ENCODE measurements at places on chromosomes 1 and 21.
A peak's percentile ranks its signal among the peaks of the same experiment; 100 is the strongest.

DNA sequence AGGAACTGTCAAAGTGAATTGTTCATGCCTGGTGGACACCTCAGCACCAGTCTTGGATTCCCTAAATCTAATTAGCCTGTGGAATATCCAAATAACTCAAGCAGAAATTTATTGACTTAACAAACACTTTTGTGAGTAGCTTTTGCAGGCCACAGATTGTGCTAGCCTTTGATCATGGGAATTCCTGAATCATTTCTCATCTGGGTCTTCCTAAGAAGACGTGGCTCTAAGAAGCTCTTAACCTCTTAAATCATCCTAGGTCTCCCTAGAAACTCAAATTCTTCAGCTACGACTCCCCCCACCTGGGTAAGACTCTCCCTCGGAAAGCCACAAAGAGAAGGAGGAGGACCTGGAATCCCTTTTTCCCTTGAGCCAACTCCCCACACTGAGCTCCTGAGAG, 53.8 kb upstream of the PSEN2 start:
- H3K27me3 ChIP-seq, result peaks cover 2% of the 10 kb centered on the region
- no peak overlapping the region for H3K27ac ChIP-seq

GRCh38 chr1:235049217-235049616, 79.4 kb downstream of the TOMM20 start:
- peaks cover 27% of the 10 kb centered on the region for H3K4me1 ChIP-seq
- no peak overlapping the region for H3K27ac ChIP-seq
- H3K27me3 ChIP-seq, result no peaks in the 10 kb centered on the region
- no peak for DNase-seq

DNA sequence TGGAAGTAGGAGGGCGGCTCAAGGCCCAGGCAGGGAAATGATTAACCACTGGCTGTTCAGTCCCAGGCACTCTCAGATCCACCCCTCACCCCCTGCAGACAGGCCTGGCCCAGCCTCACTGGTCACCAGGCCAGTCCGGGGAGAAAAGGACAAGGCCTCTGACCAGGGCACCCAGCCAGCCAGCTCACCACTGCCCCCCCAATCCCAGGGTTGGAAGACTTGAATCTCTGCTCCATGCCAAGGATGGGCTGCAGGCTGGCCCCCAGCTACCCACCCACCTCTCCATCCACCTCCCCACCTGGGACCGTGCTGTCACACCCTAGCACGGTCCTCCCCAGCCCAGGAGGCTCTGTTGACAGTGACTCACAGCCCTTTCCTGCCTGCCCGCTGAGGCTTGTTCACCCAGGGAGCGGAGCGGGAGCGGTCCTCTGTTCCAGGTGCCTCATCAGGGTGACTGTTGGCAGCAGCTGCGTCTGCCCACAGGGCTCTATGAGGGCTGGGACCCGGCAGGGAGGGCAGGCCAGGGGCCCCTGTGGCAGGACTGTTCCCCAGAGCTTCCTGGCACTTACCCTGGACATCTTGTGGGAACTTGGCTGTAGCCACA, 2.2 kb downstream of the LAD1 start:
- H3K27me3 ChIP-seq, result peaks cover 33% of the 10 kb centered on the region
- no peaks in the 10 kb centered on the region for H3K4me1 ChIP-seq
- no peaks in the 10 kb centered on the region for H3K36me3 ChIP-seq
- DNase-seq, result no peak

- peaks cover 49% of the 10 kb centered on the region for H3K4me1 ChIP-seq
- DNase-seq, result no peak
- H3K27me3 ChIP-seq, result peaks cover 6% of the 10 kb centered on the region
- H3K27ac ChIP-seq, result peak overlapping the region; percentile 45
Measured at GRCh38 chr1:25902462-25902861, 3.8 kb downstream of the STMN1 start.

DNA sequence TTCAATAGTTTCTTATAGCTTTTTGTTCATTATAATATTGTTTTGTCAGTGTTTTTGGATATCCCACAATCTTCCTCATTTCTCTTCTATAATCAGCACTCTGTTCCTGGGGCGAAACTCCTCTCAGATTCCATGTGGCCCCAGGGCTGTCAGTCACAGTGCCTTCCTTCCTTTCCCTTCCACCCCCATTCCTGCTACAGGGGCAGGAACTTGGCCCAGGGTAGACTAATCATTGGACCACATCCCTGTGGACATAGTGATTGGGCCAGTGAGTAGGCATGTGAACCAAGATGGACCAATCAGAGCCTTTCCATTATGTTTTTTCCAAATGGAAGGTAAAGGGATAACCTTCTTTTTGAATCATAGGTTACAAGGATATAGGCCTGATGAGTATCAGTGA, 78.3 kb downstream of the PGM1 start:
- no peak overlapping the region for H3K27ac ChIP-seq
- H3K4me1 ChIP-seq, result peaks cover 3% of the 10 kb centered on the region
- no peak overlapping the region for H3K4me3 ChIP-seq
- DNase-seq, result no peak
- no peaks in the 10 kb centered on the region for H3K36me3 ChIP-seq

DNA sequence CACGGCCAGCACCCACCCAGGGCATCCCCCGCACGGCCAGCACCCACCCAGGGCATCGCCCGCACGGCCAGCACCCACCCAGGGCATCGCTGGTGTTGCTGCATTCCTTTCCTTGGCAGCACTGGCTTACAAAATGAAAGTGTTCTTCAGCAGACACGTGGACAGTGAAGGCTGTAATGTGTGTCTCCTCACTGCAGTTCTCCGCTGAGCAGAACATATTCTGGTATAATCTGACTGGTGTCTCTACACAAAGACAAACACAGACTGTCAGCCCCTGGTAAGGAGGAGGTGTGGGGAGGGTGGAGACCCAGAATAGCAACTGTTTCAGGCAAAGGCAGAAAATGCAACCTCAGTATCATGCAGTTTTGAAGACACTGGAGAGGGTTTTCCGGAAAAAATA, 7.3 kb downstream of the LYPD8 start:
- DNase-seq, result no peak
- H3K4me3 ChIP-seq, result no peak overlapping the region
- no peaks in the 10 kb centered on the region for H3K36me3 ChIP-seq
- peaks cover 3% of the 10 kb centered on the region for H3K27me3 ChIP-seq
- H3K4me1 ChIP-seq, result peaks cover 8% of the 10 kb centered on the region

DNA sequence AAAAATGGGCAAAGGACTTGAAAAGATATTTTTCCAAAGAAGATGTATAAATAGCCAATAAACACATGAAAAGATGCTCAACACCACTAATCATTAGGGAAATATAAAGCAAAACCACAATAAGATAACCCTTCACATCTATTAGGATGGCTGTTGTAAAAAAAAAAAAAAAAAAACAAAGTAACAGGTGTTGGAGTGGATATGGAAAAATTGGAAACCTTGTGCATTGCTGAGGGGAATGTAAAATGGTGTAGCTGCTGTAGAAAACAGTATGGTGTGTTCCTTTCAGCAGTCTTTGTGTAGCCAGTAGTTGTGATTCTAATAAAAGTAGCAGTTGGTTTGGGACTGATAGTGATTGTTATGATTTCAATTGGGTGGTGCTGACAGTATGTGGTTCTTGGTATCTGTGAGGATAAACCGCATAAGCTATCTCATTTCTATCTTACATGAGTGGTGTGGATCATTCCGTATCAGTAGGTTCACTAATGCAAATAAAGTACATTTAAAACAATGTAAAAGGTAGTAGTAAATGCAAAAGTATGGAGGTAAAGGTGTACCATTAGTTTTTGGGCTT, 19.9 kb downstream of the MAN1A2 start:
- H3K4me1 ChIP-seq, result peaks cover 14% of the 10 kb centered on the region

GRCh38 chr1:224786533-224787250, 142.8 kb upstream of the DNAH14 start:
- DNase-seq, result no peak
- no peaks in the 10 kb centered on the region for H3K36me3 ChIP-seq
- no peaks in the 10 kb centered on the region for H3K27me3 ChIP-seq
- no peak overlapping the region for H3K27ac ChIP-seq
- H3K4me1 ChIP-seq, result peaks cover 18% of the 10 kb centered on the region

DNA sequence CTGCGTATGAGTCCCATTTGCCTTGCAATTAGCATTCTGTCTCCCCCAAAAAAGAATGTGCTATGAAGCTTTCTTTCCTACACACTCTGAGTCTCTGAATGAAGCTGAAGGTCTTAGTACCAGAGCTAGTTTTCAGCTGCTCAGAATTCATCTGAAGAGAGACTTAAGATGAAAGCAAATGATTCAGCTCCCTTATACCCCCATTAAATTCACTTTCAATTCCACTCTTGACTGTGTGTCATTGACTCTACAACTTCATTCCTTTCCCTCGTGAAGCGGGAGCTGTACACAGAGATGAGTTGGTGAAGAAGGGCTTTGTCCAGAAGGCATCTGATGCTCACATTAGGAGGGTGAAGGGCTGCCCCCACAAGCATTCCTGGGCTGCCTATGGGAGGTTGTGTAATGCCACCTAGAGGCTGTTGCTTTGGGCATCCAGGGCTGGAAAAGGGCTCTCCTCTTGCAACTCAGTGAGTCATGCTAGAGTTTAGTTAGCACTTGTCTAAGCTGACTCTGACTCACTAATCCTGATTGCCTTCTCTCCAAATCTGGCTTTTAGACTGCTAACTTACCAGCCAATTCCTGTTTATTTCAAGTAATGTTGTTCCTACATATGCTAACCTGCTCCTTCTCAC, 1.8 kb downstream of the SPRR1B start:
- H3K4me3 ChIP-seq, result no peak overlapping the region
- H3K27ac ChIP-seq, result no peak overlapping the region
- no peaks in the 10 kb centered on the region for H3K36me3 ChIP-seq
- no peak for DNase-seq
- no peaks in the 10 kb centered on the region for H3K27me3 ChIP-seq

DNA sequence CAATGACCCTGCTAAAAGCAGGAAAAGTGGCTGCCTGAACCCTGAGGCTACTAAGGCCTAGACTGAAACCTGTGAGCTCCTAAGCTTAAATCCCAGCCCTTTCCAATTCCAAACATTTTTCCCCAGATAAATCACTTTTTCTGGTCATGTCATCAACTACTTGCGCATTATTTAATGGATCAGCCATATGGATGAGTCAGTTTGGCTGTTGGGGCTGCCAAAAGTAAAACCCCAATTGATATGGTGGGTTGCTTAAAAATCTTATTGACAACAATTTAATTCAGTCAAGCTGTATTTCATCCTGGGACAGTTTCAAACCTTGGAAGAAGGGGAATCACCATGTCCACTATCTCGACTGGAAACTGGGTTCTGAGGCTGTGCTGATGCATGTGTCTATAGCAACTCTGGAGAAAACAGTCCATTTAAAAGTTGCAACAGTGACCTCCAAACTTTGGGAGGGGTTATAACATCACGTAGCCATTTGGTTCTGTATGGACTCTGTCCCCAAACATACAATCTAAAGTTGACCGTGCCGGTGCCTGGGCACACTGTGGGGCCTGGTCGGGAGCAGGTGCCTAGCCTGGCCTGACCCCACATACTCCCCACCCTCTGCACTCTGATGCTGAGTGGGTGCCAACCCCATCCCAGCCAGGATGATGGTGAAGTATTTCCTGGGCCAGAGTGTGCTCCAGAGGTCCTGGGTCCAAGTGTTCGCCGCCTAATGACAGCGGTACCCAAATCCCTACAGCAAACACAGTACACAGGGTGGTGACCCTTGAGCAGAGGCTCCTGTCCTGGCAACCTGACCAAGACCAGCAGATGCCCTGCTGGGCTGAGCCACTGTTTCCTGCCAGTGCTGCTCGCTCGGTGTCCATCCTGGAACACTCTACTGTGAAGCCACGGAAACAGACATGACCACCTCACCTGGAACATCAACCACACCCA, 46.5 kb upstream of the LRRC52 start:
- no peak overlapping the region for H3K4me3 ChIP-seq
- no peak for DNase-seq
- peaks cover 31% of the 10 kb centered on the region for H3K27me3 ChIP-seq
- no peaks in the 10 kb centered on the region for H3K4me1 ChIP-seq

GRCh38 chr1:29490204-29490934, 254.0 kb downstream of the PTPRU start:
- no peak overlapping the region for H3K4me3 ChIP-seq
- H3K36me3 ChIP-seq, result no peaks in the 10 kb centered on the region
- H3K4me1 ChIP-seq, result no peaks in the 10 kb centered on the region
- no peaks in the 10 kb centered on the region for H3K27me3 ChIP-seq
- no peak overlapping the region for H3K27ac ChIP-seq
- DNase-seq, result no peak

GRCh38 chr1:93004566-93005251, 43.4 kb upstream of the DIPK1A start:
- H3K27me3 ChIP-seq, result peaks cover 31% of the 10 kb centered on the region
- no peaks in the 10 kb centered on the region for H3K4me1 ChIP-seq
- no peak for DNase-seq
- H3K36me3 ChIP-seq, result no peaks in the 10 kb centered on the region
- H3K27ac ChIP-seq, result no peak overlapping the region

- H3K27ac ChIP-seq, result peak overlapping the region; percentile 19
- no peaks in the 10 kb centered on the region for H3K36me3 ChIP-seq
- no peak for DNase-seq
Measured at GRCh38 chr1:54326543-54327385, 79.4 kb downstream of the SSBP3 start.

DNA sequence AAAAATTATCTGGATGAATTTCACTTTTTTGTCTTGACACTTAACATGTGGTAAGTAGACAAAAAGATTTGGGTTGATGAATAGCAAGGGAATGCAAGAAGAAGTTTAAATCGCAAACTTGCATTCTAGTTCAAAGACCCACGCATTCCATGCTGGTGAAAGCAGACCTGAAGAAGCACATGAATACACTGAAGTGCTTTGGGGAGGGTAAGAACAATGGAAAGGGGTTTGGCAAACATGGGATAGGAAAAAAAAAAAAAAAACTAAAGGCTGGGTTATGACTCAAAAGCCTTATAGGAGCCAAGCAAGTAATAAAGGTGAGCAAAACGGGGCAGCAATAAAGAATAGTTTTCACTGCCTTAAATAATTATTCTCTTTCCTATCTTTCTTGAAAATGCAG, 450.2 kb downstream of the LMO4 start:
- no peaks in the 10 kb centered on the region for H3K36me3 ChIP-seq
- no peak overlapping the region for H3K27ac ChIP-seq
- DNase-seq, result no peak
- H3K4me1 ChIP-seq, result no peaks in the 10 kb centered on the region

DNA sequence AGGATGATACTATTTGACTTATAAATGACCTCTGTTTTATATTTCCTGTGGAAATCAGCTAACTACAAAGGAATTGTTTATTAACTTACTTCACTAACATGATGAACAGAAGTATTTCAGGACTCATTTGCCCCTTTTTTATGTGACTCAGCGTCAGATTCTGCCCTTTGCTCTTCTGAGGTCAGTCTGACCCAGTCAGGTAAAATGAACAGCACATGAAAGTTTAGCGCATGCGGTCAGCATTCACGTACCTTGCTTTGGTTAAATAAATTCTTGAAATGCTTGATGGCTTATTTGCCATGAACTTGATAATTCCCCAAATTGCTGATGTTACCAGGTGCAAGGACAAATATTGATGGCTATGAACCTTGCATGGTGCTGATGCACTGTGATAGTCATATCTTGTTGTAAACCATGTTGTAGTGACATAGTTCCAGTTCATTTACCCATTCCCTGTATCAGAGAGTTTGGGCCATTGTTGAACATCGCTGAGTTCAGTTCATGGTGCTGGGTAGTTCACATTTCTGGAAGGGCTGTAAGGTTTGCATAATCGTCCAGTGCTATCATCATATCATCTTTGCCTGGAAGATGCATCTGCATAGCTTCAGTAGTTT, 133.4 kb downstream of the NFIA start:
- DNase-seq, result no peak
- H3K27ac ChIP-seq, result no peak overlapping the region
- no peak overlapping the region for H3K4me3 ChIP-seq
- H3K36me3 ChIP-seq, result no peaks in the 10 kb centered on the region
